ENCODE measurements at places on chromosomes 13 and 19.

GRCh38 chr13:30607908-30608307 lies 9.8 kb upstream of the USPL1 start:
- DNase-seq, result peak; percentile 41

DNA sequence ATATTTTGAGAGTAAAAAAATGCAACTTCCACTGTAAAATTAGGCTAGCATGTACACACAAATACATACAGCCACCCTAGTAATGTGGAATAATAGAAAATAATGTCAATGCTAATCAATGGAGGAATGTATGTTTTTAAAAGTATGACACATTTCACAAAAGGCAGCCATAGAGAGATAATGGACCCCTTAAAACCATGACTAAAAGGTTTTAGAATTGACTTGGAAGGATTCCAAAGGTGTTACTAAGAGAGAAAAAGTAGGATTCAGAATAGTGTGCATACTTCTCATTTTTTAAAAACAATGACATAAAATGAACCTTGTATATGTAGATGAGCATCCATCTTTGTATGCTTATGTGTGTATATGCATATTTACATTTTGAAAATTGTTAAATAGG lies 597.9 kb upstream of the PCDH9 start:
- no peak for DNase-seq

DNA sequence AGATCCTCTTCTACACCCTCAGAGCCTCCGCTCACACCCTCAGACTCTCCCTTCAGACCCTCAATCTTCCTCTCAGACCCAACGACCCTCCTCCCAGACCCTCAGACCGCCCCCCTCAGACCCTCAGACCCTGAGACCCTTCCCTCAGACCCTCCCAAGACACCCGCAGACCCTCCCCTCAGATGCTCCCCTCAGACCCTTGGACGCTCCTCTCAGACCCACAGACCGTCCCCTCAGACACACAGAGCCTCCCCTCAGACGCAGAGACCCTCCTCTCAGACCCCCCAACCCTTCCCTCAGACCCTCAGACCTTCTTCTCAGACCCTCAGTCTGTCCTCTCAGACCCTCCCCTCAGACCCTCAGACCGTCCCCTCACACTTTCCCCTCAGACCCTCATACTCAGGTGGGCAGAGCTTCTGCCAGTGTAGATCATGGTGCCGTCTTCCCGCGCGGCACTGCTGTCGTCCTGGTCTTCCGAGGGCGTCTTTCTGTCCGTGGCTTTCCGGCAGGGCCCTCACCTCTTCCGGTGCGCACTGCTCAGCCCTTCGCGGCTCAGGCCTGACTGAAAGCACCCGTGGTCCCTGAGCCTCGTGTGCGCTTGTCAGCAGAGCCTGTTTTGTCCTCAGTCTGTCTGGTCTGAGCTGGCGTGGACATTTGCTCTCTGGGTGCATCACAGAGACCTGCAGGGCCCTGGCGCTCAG lies 18.9 kb upstream of the TFDP1 start:
- DNase-seq, result no peak

DNA sequence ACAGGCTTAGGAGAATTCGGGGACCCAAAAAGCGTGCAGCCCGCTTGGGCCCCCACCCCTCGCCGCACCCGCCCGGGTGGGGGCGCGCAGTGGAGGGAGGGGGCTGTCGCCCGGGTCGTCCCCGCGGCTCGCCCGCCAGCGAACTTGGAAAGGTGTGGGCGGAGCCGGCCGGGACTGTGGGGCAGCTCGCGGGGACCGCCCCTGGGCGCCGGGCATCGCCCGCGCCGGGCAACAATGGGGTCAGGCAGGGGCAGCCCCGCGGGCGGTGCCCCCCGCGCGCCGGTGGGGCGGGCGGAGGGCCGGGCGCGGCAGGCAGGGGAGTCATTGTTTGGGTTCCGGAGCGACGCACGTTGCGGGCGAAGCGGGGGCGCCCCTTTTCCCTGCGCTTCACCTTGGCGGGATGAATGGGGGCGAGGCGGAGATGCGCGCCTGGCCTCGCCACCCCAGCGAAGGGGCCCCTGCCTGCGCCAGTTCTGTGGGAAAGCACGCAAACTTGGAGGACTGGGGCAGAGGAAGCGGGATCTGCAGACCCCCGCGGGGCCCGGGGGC lies 647 bp upstream of the KLF12 start:
- DNase-seq, result peak; percentile 78

- DNase-seq, result no peak
Observed at GRCh38 chr13:20441056-20441455, 84.6 kb downstream of the CRYL1 start.

DNA sequence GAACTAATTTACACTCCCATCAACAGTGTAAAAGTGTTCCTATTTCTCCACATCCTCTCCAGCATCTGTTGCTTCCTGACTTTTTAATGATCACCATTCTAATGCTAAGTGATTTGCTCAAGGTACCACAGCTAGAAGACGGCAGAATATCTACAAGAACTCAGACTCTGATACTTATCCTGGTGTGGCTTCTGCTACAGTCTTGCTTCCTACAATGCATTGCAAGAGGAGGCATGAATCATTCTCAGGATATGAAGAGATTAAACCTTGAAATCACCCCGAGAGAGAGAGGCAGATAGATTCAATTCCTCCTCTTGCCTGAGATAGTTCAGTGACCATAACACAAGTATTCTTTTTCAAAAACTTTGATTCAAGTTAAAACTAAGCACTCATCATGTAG lies 306.4 kb downstream of the TBC1D4 start:
- DNase-seq, result no peak

- no peak for DNase-seq
Observed at GRCh38 chr13:42394361-42394708, 122.4 kb downstream of the AKAP11 start.

- DNase-seq, result no peak
Observed at GRCh38 chr19:39557811-39558623, 18.1 kb upstream of the EID2 start.

- no peak for DNase-seq
Observed at GRCh38 chr13:26515721-26516120, 41.8 kb upstream of the WASF3 start.

- no peak for DNase-seq
Observed at GRCh38 chr13:23592596-23592995, 22.4 kb downstream of the TNFRSF19 start.

DNA sequence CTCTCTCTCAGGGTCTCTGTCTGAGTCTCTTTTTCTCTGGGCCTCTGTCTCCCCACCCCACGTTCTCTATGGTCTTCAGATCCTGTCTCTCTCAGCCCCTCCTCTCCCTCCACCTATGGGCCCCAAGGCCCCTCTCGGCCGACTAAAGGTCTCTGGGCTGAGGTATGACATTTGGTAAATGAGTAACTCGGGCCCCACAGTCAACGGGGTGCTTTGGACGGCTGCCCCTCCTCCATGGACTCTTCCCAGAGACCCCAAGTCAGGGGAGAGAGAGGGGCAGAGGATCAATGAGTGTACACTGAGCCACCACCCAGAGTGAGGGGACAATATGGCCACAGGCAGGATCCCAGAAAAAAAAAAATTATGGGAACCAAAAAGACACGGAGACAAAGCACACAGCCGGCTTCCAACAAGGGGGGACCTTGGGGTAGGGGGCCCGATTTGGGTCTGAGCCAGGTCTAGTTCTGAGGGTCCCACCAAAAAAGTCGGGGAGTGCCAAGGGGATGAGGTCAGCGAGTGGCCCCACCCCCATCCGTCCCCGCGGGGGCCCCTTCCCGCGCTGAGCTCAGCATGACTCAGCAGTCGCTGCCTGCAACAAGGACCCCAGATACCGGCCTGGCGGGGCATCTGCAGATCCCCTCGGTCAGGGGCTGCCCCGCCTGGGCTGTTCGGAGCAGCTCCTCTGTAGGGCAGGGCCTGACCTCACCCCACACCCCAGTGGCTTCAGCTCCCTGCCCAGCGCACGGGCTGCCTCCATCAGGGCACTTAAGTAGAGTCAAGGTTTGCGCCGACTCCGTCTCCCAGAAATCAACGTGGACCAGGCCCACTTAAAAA lies 1.5 kb upstream of the FTL start:
- DNase-seq, result peak; percentile 72

DNA sequence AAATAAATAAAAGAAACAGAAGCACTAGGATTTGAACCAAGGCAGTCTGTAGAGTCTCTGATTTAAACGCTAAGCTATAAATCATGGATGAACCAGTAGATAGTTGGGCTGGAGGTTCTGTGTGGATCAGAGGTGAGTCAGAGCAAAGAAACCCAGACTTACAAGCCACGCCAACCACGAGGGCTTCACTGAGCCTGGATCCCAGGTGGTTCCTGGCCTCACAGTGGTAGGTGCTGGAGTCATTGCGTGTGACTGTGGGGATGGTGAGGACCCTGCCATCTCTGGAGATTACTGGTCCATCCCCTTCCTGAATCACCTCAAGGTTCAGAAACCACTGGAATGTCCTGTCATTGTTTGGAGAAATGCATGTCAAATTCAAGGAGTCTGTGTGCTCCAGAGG lies 19.3 kb upstream of the CEACAM20 start:
- no peak for DNase-seq

DNA sequence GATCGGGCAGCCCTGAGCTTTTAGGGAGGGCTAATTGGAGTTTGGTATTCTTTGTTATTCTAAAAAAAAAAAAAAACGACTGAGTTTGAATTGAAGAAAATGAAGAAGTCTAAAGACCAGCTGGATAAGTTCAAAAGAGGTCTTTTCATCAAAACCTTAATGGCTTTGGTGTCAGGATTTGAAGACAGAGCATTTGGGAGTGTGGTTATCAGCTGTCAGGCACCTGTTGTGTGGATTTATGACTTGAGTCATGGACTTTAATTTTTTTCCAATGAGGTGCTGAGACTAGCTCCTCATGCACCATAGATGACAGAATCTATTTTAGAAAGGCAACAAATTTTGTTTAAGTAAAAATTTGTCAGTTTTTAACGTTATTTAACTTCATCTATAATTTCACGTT lies 72.5 kb downstream of the FREM2 start:
- DNase-seq, result no peak

- no peak for DNase-seq
Observed at GRCh38 chr13:97495678-97496077, 61.7 kb downstream of the RAP2A start.

DNA sequence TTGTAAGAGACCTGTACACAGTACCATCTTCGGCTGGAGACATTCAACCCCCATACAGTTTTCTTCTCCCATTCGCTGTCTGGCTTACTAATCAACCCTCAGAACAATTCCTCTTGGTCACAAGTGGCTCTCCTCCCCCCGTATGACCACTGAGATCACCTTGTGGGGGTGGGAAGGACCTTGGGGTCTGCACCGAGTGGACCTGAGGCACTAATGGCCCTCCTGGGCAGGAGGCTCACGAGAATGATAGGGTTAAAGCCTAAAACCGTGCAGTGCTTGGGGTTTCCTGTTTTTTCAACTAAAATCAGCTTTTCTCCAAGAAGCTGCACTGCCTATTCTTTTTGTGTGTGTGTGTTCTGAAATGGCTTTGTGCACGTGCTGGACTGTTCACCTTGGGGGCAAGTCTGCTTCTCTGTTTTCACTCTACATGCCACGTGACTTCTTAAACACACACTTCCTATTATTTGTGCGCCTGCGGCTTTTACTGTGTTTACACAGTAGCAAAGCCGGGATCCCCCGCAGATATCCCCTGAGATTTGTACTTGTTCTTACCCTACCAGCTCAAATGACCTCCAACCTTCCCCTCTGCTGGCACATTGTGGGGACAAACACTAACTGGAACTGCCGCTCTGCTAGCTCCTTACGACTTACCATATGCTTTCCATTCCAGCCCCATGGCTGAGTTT lies 12.3 kb downstream of the RBM26 start:
- peak; percentile 32 for DNase-seq

- DNase-seq, result peak; percentile 81
Observed at GRCh38 chr19:45444318-45445041, 20.8 kb upstream of the ERCC1 start.

DNA sequence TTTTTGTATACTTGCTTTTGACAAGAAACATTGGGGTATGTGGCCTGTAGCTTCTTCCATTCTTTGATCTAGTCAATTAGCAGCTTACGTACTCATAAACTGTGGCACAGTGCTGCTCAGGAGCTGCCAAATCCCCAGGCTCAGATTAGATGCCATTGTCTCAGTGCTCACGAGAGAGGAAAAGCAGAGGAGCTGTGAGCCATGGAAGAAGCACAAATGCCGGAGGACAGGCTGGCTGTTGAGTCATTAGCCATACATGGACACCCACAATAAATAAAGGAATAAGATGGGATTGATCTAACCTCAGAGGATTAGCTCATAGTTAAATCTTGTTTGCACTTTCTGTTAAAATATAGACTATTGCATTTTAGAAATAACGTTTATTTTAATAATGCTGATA lies 121.7 kb downstream of the POSTN start:
- no peak for DNase-seq

GRCh38 chr13:102295316-102296048 lies 106.4 kb downstream of the FGF14 start:
- no peak for DNase-seq

- no peak for DNase-seq
Observed at GRCh38 chr13:46106839-46107371, 2.1 kb upstream of the CPB2 start.

GRCh38 chr13:23105051-23105450 lies 75.7 kb upstream of the SGCG start:
- DNase-seq, result no peak

DNA sequence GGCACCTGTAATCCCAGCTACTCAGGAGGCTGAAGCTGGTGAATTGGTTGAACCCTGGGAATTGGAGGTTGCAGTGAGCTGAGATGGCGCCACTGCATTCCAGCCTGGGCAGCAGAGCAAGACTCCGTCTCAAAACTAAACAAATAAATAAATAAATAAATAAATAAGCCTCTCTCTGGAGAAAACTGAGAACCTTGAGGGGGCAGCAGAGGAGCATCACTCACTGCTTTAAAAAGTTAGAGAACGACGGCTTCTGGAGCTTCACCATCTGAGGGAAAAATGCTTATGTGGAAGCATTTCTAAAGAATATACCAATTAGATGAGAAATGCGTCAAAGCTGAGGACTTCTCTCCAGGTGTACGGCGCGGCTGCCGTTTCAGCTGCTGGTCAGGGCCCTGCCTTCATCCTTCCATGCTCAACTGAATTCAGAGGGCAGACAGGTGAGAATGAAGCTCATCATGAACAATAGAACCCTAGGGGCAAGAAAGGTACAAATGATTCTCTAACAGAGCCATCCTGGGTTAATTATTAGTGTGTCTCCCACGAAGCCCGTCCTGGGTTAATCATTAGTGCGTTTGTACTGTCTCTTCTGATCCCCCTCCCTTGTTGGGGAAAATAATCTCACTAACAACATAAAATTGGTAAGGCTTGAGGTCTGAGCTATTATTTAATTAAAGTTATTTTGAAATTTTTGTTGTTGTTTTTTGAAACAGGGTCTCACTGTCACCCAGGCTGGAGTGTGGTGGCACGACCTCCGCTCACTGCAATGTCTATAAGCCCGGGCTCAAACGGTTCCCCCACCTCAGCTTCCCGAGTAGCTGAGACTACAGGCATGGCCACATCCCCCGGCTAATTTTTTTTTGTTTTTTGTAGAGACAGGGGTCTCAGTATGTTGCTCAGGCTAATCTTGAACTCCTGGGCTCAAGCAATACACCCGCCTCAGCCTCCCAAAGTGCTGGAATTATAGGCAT lies 80.1 kb downstream of the IPO5 start:
- no peak for DNase-seq

All from activated CD4-positive, CD25-positive, alpha-beta regulatory T cell treated with anti-CD3 and anti-CD28 coated beads, Interleukin-2, amount 50 U/mL, for 72 hours (primary cell).